ENCODE measurements at places on chromosomes 2 and 18.
A peak's percentile ranks its signal among the peaks of the same experiment; 100 is the strongest.

GRCh38 chr2:86704459-86704971 lies 15.6 kb upstream of the RMND5A start:
- DNase-seq, result no peak

- DNase-seq, result no peak
Observed at GRCh38 chr2:150274108-150274507, 213.4 kb downstream of the RND3 start.

GRCh38 chr18:58196881-58197872 lies 153.2 kb downstream of the NEDD4L start:
- no peak for DNase-seq

DNA sequence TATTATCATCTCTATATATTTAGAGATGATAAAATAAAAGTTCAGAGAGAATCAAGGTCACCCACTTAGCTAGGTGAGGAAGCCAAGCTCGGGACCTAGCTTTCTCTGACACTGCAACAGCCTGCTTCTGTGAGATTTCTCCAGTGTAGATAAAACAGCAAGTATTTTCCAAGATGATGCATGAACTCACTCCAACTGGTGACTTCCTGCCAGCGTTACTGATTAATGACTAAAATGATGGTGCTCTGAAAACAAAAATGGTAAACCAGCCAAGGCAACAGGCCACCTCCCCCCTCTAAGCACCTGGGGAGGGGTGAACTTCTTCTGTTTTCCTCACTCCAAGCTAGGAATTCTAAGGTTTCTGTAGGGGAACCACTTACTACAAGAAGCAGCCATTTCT lies 510.2 kb upstream of the ID2 start:
- DNase-seq, result no peak

- peak; percentile 24 for DNase-seq
Observed at GRCh38 chr18:23049698-23050373, 85.4 kb upstream of the CABLES1 start.

DNA sequence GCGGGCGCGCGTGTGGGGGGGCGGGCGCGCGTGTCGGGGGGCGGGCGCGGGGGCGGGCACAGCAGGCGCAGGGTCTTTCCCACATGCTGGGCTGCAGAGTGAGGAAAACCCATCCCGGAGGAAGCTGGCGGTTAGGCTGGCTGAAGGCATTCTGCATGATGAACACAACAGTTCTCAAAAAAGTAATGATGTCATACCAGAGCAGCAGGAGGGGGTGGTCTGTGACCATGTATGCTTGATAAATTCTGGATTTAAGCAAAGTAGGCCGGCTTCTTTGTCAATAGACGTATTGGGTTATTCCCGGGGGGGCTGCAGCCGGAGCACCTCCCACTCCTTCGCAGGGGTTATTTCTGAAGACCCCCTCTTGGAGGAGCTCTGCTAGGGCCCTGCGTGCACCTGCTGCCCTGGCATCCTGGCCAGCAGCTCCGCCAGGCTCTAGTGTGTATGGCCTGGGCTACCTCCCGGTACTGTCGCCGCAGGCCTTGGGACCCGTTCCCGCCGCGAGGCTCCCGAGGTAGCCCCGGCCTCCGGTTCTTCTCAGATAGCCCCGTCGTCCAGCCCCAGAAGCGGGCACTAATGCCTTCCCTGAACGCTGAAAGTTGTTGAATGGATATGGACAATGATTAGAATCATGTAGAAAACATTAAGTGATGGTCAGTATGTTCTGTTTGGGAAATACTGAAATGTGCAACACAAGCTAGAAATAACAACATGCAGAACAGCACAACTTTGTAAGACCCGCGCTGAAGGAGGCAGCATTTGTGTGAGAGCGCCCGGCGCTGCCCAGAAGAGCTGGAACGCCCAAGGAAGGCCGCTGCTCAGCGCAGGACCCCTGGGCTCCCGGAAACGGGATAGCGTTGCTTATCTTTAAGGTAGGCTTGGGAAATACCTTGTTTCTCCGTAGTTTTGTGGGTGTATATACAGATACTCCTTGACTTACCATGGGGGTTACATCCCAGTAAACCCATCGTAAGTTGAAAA lies 101.4 kb upstream of the RAB6C start:
- DNase-seq, result peak; percentile 58

DNA sequence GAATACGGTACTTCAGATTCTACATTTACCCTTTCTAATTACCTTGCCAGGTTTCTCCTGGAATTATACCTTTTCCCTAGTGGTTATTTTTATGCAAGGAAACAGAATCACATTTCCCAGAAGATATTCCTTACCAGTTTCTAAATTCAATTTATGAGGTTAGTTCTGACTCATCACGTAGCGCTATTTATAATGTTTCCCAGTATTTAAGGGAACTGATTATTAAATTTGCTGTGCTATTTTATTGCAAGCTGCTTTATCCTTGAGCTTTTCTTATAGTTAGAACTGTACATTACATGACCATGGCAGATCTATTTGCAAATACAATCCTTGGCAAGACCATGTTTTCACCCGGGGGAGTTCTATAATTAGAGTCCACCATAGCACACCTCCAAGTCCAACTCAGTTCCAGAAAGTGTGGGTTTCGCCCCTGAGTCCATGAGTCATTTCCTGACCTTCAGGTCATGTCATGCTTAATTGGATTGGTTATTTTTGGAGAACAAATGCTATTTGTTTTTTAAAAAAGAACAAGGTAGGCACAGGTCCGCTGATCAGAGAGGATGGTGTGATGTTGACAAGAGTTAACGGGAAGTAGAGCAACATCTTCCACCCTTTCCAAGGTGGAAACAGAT lies 126.6 kb downstream of the ZNF532 start:
- DNase-seq, result no peak

- DNase-seq, result no peak
Observed at GRCh38 chr2:205713086-205713485, 30.8 kb downstream of the NRP2 start.

DNA sequence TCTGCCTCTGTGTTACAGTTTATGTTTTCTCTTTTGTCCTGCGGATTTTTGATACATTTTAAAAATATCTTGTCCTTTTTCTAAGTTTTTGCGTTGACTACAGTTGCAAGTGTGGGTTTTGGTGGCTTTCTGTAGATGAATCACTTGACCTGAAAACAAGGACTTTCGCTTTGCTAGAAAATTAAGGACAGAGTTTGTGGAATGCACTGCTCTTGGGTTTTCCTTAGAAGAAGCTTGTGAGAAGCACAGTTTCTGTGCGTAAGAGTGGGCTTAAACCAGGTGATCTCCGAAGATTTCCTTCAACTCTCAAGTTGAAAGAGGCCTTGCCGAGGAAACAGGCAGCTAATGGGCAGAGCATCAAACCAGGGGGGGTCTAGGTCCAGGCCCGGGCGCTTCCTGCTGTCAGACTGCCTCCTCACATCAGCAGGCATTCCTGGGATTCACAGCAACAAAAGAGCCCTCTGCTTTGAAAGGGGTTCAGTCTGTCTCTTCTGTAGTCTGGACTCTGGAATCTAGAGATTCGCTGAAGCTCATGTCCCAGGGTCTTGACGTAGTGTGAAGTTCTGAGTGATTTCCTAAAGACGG lies 17.3 kb downstream of the NCK2 start:
- no peak for DNase-seq

- DNase-seq, result no peak
Observed at GRCh38 chr18:75350512-75350839, 77.0 kb downstream of the SMIM21 start.

DNA sequence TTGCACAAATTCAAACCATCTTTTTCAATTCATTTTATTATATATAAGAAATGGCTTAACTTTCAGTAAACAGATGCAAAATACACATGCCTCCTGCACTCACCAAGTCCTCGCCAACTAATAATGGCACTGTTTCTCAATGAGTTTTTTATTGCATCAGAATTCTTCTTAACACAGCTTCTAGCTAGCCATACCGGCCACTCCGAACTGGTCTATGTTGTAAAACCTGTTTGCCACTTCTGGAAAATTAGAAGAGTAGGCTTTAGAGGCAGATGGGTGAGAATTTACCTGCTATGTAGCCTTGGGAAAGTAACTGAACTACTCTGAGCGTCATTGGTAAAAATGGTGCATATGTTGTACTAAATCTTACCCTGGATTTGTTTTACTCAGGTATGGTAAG lies 100.6 kb upstream of the LHCGR start:
- DNase-seq, result no peak

- no peak for DNase-seq
Observed at GRCh38 chr2:109254174-109254904, 125.3 kb downstream of the SH3RF3 start.

GRCh38 chr2:170778900-170779299 lies 8.7 kb downstream of the ERICH2 start:
- DNase-seq, result no peak

- peak; percentile 43 for DNase-seq
Observed at GRCh38 chr2:13581471-13581870, 864.7 kb downstream of the TRIB2 start.

- DNase-seq, result no peak
Observed at GRCh38 chr2:72996117-72996502, 75.4 kb downstream of the SFXN5 start.

DNA sequence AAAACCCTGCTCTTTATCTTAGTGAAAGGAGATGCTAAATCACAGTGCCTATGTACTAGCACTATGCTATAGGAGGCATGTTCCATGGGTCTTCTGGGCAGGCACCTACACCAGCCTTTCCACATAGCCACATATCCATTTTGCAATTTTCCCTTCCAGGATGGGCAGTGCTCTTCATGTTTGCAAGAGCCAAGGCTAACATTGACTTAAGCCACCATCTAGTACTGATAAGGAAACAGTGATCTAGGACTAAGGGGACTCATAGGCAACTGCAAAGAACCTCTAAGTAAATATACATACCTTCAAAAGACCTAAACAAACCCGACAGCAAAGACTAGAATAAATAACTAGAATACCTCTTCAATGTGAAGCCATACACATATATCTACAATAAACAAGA lies 919.7 kb upstream of the GYPC start:
- DNase-seq, result no peak

DNA sequence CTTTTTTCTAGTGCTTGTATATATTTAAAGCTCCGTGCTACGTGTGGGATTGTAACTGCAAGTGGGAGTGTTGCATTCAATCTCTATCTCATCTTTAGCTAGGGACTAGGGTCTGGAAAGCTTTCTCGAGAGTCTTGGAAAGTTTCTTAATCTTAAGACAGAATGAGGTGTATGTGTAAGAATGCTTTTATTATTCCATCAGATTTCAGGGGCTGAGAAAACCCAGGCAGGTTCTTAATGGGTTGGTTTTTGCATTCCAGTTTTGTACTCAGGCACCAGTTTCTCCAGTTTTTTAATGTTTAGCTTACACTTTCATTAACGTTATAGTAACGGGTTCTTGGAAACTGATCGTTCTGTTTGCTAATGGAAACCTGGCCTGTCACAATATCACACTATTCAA lies 20.3 kb downstream of the MRPL19 start:
- DNase-seq, result no peak
